ENCODE measurements at places on chromosomes 16 and 17. TPM values are rescaled to one million over a fixed set of nuclear protein-coding genes. Genes with fewer than 3 reads are reported as not detected.

Gene WNT9B
- total RNA-seq, result not detected

Gene EVPLL
- total RNA-seq, result not detected

Gene TMEM88
- 0.58 TPM for total RNA-seq

Gene OR2C1
- total RNA-seq, result under 0.01 TPM

Gene RAC3
- 4.4 TPM for total RNA-seq

Gene TNFRSF13B
- total RNA-seq, result not detected

Gene AOC2
- total RNA-seq, result 0.38 TPM

Gene SLC13A2
- not detected for total RNA-seq

Gene PIP4K2B
- total RNA-seq, result 87.6 TPM

Gene LRRC45
- total RNA-seq, result 9.0 TPM

Gene KNOP1
- total RNA-seq, result 10.1 TPM

Gene MSL1
- 38.9 TPM for total RNA-seq

Gene RGS9
- total RNA-seq, result 0.56 TPM

Gene DHX58
- 13.2 TPM for total RNA-seq

Measured in regular cardiac myocyte (primary cell).